ENCODE measurements at places on chromosomes 13 and 19. TPM values are rescaled to one million over a fixed set of nuclear protein-coding genes. Genes with fewer than 3 reads are reported as not detected.

The SLC1A5 gene
- 291 TPM for total RNA-seq

The CPAMD8 gene
- total RNA-seq = 11.1 TPM

DNA sequence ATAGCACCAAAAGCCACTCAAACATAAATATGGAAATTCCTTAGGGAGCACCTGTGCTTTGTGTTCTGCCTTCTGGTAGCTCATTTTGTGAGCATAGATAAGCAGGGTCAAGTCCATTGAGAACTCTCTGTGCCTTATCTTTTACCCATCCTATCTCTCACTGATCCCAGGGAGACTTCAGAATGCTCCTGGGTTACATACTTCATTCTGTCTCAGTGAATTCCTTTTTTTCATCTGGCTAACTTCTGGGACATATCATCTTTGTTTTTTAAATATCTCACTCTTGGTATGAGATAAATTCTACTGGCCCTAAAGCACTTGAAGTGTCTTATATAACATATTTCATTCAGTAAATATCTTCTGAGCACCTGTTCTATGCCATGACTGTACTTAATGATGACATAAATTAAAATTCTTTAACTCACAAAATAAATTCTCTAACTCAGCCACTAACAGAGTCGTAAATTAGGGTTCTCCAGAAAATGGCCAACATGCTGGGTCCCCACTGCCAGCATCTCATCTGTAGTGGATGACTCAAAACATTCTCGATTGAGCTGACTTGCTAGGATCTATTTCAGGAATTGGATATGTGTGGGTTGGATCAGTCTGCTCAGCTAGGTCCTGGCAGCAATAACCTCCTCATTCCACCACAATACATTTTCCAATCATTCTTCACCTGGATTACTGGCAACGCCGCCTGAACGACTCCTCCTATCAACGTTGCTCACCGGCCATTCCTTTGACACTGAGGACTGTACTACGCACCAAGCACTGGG lies 170.2 kb downstream of the FOXO1 start:
- DNase-seq = no peak

DNA sequence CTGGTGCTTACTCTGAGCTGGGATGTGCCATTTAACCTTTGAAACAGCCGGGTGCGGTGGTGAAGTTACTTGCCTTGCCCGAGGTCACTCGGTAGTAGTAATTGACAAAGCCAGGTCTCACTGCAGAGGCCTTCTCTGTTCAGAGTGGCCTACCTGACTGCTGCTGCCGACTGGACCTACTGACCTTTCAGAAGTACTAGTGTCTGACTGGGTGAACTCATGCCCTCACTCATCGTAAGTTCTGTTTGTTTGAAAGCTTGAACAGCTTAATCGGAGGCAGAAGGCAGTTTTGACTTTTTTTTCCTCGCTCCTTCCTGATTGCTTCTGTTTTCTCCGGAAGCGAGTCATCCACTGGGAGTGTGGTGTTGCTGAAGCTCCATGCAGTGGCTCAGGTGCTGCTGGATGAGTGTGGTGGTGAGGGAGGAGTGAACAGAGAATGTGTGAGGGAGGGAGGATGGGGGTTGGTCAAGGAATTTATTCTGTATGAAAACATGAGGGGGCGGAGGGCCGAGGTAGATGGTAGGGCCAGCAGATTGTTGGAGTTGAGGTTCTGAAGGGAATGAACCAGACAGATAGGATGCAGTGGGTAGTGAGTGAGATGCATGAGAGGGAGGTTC lies 2.7 kb downstream of the SPINT2 start:
- no peak for DNase-seq

DNA sequence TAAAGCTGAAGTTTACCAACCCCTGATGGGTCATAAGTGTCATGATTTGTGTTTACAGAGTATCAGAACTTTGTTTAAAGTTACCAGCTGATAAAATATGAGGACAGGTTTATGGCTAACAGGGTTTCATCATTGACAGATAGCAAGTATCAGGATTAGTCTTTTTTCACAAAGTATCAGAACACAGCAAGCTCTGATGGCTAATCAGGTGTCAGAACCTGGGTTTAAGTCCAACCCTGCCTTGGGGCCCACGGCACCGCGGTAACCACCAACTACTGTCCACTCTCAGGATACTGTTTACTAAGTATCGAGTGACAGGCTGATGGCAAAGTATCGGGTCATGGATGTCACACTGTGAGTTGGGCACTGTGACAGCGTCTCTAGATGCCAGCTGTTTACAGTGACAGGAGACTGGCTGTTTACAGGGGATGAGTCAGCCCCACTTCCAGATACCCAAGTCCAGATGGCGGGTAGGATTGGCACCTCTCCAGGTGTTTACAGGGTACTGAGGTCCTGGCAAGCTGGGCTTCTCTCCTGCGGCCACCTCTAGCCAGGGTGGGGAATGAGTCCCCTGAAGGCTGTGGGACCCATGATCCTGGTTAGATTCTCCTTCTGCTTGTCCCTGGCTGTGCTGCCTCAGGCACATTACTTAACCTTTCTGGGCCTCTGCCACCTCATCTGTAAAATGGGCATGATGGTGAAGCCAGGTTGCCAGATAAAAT lies 21.8 kb downstream of the ARRDC2 start:
- no peak for DNase-seq

DNA sequence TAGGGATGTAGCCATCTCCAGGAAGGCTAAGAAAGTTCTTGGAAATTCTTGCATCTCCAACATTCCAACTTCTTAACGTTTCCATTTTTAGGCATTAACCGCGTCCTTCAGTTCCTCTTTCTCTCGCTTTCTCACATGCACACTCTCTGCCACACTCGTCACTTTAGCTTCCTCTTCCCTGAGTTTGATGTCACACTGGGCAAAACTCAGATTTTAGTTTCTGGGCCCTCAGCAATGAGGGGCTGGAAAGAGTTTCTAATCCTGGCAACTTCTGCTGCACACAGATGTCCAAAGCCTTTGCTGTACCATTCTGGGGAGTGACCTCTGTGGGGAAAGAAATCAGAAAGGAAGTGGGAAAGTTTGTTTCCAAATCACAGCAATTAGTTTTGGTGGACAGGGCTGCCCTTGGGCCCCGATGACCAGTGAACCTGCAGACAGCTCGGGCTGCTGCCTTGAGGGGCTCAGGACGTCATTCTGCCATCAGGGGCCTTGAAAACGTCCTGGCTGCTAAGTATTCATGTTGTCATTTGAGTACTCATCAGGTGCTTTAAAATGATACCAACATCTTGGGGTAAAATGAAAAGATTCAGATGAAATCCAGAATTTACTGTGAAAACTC lies 89.3 kb downstream of the KL start:
- no peak for DNase-seq

Measured in H1 (cell line).